ENCODE measurements at places on chromosomes 12 and 14.

DNA sequence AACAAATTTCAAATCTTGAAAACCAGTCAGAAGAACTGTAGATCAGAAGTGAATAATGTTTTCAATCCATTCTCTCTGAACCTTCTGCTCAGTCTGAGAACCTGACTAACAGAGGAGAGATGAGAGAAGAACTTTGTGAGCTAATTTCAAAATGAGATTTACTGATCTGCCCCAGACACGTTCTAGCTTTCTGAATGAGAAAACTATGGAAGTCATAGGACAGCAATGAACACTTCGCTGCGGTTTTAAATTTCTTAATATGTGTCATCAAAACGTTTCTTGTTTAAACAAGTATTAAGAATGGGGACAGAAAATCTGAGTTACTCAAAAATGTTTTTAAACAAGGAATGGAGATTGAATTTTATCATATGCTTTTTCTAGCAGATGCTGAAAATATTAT lies 66.6 kb upstream of the FAR2 start:
- DNase-seq, result no peak

DNA sequence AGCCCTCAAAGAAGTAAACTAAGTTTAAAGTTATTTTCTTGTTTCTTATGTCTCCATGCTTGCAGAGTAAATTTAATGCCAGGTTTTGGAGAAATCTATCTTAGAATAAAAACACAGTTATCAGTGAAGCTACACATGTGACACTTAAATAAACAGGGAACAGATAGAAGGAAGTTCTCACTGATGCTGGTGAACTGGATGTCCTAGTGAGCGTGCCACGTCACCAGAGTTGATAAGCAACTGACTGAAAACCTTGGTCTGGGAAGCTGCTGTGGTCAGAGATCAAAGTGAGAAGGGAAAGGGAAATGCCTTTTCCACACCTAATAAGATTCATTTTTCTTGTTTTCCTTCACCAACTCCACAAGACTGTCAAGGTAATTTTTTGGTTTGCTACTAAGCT lies 74.8 kb upstream of the PCED1B start:
- no peak for DNase-seq

DNA sequence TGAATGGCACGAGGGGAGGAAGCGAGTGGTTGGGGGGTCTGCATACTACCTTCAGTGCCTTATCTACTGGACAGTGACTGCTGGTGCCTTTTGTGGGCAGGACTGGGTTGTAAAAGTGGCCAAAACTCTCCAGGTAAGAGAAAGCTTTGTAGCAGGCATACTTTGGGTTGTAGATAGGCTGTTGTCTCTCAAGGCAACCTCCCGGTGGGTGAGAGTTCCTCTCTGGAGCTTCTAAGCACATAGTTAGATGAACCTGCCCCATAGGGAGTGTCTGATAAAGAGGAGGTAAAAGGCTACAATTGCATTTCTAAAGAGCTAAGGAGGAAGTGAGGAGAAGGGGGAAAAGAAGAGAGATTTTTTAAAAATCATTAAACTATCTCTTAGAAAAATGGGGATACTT lies 4.2 kb upstream of the DAD1 start:
- DNase-seq, result no peak

- DNase-seq, result no peak
Measured at GRCh38 chr14:22923746-22924145, 4.8 kb upstream of the RBM23 start.

All from stimulated activated CD8-positive, alpha-beta memory T cell treated with anti-CD3 and anti-CD28 coated beads, Interleukin-7, amount 100 ng/mL, for 24 hours (primary cell).